ENCODE measurements at places on chromosomes 2 and 18.

GRCh38 chr2:3535467-3535793, 16.1 kb upstream of the ADI1 start:
- no peak for DNase-seq

GRCh38 chr2:219919506-219919905, 292.1 kb downstream of the SLC4A3 start:
- no peak for DNase-seq

DNA sequence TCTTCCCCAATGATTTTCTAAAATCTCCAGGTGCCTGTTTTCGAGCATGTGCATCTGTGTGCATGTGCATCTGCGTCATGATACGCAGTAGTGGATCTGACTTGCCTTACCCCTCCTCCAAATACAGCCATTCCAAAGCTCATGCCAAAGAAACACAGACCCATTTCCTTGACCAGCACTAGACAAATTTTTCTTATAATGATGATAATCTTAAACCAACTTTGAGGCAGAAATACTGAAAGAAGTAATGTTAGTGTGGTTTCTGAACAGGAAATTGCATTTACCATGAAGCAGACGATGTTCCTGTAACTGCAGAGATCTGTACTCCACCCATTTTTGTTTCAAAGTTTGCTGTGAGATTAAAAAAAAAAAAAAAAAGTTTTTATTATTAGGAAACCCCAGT, 25.6 kb downstream of the CYTIP start:
- DNase-seq: no peak

DNA sequence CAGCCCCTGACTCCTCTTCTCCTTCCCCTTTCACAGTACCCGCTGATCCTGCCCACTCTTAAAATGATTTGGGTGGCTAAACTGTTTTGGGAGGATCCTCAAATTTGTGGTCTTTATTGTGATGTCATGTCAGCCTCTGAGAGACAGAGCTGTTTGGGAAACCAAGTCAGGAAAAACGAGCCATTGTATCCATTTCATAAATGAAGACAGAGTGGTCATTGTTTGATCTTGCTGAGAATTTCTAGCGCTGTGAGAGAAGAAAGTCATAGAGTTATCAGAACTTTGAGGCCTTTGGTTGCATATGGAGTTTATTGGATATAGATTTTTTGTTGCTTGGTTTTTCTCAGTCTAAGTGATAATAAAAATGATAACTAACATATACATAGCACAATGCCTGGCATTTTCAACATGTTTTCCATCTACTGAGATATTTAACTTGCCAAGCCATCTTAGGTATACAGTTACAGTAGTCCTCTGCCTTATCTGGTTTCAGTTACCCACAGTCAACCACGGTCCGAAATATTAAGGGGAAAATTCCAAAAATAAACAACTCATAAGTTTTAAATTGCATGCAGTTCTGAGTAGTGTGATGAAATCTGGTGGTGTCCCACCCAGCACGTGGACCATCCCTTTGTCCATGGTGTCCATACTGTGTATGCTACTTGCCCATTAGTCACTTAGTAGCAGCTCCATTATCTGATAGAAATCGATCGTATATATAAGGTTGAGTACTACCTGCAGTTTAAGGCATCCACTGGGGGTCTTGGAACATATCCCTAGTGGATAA, 105.0 kb upstream of the RASGRP3 start:
- no peak for DNase-seq

- DNase-seq: no peak
Measured at GRCh38 chr2:206585335-206585734, 57.0 kb upstream of the FAM237A start.

DNA sequence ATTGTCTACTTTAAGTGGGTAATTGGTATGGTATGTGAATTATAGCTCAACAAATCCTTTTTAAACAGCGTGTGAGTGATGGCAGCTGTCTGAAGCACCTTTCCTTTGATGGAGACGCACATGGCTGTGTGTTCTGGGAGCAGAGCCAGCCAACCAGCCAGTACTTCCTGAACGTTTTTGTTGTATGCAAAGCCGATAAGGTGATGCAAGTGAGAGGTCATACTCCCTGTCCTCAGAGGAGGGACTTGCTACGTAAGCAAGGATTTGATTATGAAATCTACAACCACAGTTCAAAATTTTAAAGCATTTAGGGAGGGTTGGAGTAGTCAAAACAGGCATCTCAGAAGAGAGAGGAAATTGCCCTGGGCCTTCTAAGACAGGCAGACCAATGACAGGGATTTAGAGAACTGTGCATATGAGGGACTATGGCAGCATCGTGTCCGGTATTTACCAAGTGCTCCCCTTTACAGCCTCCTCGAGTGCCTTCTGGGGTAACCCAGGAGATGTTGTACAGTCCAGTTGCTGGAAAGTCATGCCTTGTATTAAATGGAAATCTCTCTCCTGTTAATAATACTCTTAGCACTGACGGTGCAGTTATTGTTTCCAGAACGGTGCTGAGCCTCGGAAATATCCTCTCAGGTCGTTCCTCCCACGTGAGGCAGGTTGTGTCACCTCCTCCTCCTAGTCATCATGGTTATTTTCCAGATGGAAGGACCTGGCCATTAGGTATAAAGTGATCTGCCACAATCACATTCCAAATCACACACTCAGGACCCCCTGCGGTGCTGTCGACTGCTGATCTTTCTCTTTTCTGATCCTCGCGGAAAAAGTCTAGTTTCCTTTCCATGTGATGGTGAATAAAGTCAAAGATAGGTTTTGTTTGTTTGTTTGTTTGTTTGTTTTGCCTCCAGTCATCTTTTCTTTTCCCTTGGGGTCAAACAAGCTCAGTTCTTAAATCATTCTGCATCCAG, 28.4 kb downstream of the ARHGEF4 start:
- DNase-seq: no peak

Measured in stimulated activated CD4-positive, alpha-beta T cell treated with anti-CD3 and anti-CD28 coated beads, Interleukin-15, amount 100 ng/mL, for 1 hour (primary cell).